ENCODE measurements at places on chromosomes 7 and 10. TPM values are rescaled to one million over a fixed set of nuclear protein-coding genes. Genes with fewer than 3 reads are reported as not detected.
A peak's percentile ranks its signal among the peaks of the same experiment; 100 is the strongest.

- peaks cover 43% of the 10 kb centered on the region for H3K36me3 ChIP-seq
- no peak for DNase-seq
- no peak overlapping the region for H3K4me3 ChIP-seq
- no peaks in the 10 kb centered on the region for H3K27me3 ChIP-seq
- H3K4me1 ChIP-seq = no peaks in the 10 kb centered on the region
Observed at GRCh38 chr7:32579776-32580175, 84.5 kb downstream of the AVL9 start.

GRCh38 chr10:680146-680545, 9.3 kb downstream of the DIP2C start:
- H3K27me3 ChIP-seq = no peaks in the 10 kb centered on the region
- H3K4me3 ChIP-seq = no peak overlapping the region
- no peak for DNase-seq
- no peaks in the 10 kb centered on the region for H3K36me3 ChIP-seq
- peaks cover 35% of the 10 kb centered on the region for H3K4me1 ChIP-seq
- H3K27ac ChIP-seq = no peak overlapping the region

- H3K36me3 ChIP-seq = no peaks in the 10 kb centered on the region
- DNase-seq = no peak
Observed at GRCh38 chr10:95693071-95693667, 558 bp downstream of the TCTN3 start.

GRCh38 chr10:126384269-126384873, 3.9 kb downstream of the ADAM12 start:
- no peaks in the 10 kb centered on the region for H3K27me3 ChIP-seq
- H3K4me1 ChIP-seq = peaks cover 4% of the 10 kb centered on the region
- H3K4me3 ChIP-seq = no peak overlapping the region

GRCh38 chr10:104328896-104329710, 9.2 kb downstream of the ITPRIP start:
- H3K4me3 ChIP-seq = peak overlapping the region; percentile 52
- no peaks in the 10 kb centered on the region for H3K36me3 ChIP-seq
- DNase-seq = peak; percentile 69
- peaks cover 82% of the 10 kb centered on the region for H3K4me1 ChIP-seq
- H3K27me3 ChIP-seq = no peaks in the 10 kb centered on the region

Gene ANKRD7
- 0.68 TPM for total RNA-seq

Gene GDF10
- 2.5 TPM for total RNA-seq

Gene DYNC1I1
- 69.1 TPM for total RNA-seq

Gene RSPH10B
- not detected for total RNA-seq

Gene PITX3
- total RNA-seq = not detected

GRCh38 chr10:23413629-23414089, 25.2 kb upstream of the OTUD1 start:
- DNase-seq = no peak
- no peak overlapping the region for H3K27ac ChIP-seq
- no peaks in the 10 kb centered on the region for H3K27me3 ChIP-seq
- H3K4me3 ChIP-seq = no peak overlapping the region
- no peaks in the 10 kb centered on the region for H3K4me1 ChIP-seq
- no peaks in the 10 kb centered on the region for H3K36me3 ChIP-seq

Gene TMEM176B
- total RNA-seq = 25.2 TPM

DNA sequence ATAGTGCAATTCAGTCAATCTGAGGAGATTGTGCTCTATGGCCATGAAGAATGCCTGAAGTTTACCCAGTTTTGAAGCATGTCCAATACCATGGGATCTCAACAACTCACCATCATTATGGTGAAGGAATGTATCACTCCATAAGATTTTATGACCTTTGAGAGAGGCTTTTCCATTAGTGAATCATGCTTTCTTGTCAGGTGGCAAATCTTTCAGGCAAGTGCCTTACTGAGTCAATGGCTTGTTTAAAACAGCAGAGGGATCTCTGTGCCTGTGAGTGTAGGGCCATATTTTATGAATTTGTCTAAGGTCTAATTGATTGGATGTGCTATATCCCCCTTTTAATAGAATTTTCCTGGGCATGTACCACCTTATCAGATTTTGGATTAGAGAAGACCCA, 131.5 kb downstream of the CCDC7 start:
- DNase-seq = no peak
- no peaks in the 10 kb centered on the region for H3K27me3 ChIP-seq
- no peaks in the 10 kb centered on the region for H3K36me3 ChIP-seq
- H3K27ac ChIP-seq = no peak overlapping the region

- H3K4me3 ChIP-seq = peak overlapping the region; percentile 42
- DNase-seq = peak; percentile 82
- no peaks in the 10 kb centered on the region for H3K36me3 ChIP-seq
- no peaks in the 10 kb centered on the region for H3K27me3 ChIP-seq
- peak overlapping the region; percentile 89 for H3K27ac ChIP-seq
- peaks cover 47% of the 10 kb centered on the region for H3K4me1 ChIP-seq
Observed at GRCh38 chr10:119305860-119306513, 98.6 kb downstream of the GRK5 start.

GRCh38 chr10:79084012-79084971, 15.5 kb downstream of the ZMIZ1 start:
- H3K27ac ChIP-seq = peak overlapping the region; percentile 51
- no peak overlapping the region for H3K4me3 ChIP-seq
- no peaks in the 10 kb centered on the region for H3K27me3 ChIP-seq
- peaks cover 86% of the 10 kb centered on the region for H3K4me1 ChIP-seq
- peak; percentile 91 for DNase-seq
- H3K36me3 ChIP-seq = no peaks in the 10 kb centered on the region

GRCh38 chr10:50846753-50847152, 38.7 kb downstream of the A1CF start:
- H3K27ac ChIP-seq = no peak overlapping the region
- H3K36me3 ChIP-seq = no peaks in the 10 kb centered on the region
- no peaks in the 10 kb centered on the region for H3K27me3 ChIP-seq
- H3K4me1 ChIP-seq = no peaks in the 10 kb centered on the region

GRCh38 chr10:44956226-44956625, 3.4 kb upstream of the RASSF4 start:
- peaks cover 30% of the 10 kb centered on the region for H3K4me1 ChIP-seq
- no peak overlapping the region for H3K27ac ChIP-seq
- DNase-seq = no peak
- H3K4me3 ChIP-seq = no peak overlapping the region
- H3K27me3 ChIP-seq = no peaks in the 10 kb centered on the region

Gene PTN
- total RNA-seq = 4.7 TPM

Gene AMZ1
- total RNA-seq = 1.4 TPM

DNA sequence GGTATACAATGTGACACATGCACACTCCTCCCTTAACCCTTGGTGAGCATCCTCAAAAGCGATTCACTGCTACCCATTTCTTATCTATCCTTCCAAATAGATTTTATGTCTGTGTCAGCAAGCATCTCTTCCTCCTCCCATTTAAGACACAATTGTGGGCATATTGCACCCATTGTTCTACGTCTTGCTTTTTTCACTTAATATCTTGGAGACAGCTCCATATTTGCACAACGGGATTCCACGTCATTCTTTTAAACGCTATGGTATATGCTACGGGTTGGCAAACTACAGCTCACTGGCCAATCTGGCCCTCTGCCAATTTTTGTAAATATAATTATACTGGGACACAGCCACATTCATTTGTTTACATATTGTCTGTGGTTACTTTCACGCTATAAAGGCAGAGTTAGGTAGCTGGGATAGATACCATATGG, 88.6 kb downstream of the RNF216 start:
- DNase-seq = no peak
- H3K27ac ChIP-seq = peak overlapping the region; percentile 99
- peak overlapping the region; percentile 59 for H3K4me3 ChIP-seq
- H3K4me1 ChIP-seq = peaks cover 62% of the 10 kb centered on the region

Measured in thoracic aorta (tissue), 2 donors.